T-helper 9 cell (primary cell): ENCODE measurements at places on chromosomes 3 and 15.

- DNase-seq, result no peak
Measured at GRCh38 chr15:83163032-83163431, 44.6 kb downstream of the HDGFL3 start.

- DNase-seq, result peak; percentile 2
Measured at GRCh38 chr3:189270248-189270832, 98.6 kb downstream of the TPRG1 start.

DNA sequence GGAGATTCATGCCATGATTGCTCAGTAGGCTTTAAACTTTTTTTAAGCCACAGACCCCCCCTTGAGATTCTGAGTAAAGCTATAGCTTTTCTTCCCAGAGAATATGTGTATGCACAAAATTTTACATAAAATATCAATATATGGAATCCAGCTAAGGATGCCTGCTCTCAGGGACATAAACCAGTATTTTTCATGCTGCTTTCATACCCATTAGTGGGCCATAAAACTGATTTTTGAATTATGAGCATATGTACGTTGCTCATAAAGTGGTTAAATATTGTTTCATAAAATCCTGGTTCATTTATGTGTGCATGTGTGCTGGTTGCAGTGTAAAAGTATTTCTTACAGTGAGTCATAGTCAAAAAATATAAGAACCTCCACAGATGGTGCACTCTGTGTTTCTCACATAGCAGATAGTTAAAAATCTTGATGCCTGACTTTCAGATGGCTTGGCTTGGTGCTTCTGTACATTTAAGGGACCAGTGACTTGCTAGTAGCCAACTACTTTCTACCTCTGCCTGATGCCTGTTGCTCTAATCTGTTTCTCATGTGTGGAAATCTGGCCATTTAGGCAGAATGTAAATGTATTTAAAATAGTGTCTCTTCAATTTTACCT lies 71.9 kb downstream of the ARHGEF26 start:
- no peak for DNase-seq

GRCh38 chr3:151428386-151428785 lies 32.5 kb downstream of the IGSF10 start:
- no peak for DNase-seq

GRCh38 chr3:53154881-53155285 lies 6.1 kb upstream of the PRKCD start:
- DNase-seq, result no peak

GRCh38 chr3:194386066-194386465 lies 13.0 kb downstream of the GP5 start:
- DNase-seq, result no peak

- DNase-seq, result no peak
Measured at GRCh38 chr15:66039117-66039871, 170.0 kb downstream of the RAB11A start.

- no peak for DNase-seq
Measured at GRCh38 chr15:49044766-49045606, 1.3 kb downstream of the SECISBP2L start.

GRCh38 chr15:35078221-35078915 lies 6.7 kb downstream of the NANOGP8 start:
- DNase-seq, result peak; percentile 5

DNA sequence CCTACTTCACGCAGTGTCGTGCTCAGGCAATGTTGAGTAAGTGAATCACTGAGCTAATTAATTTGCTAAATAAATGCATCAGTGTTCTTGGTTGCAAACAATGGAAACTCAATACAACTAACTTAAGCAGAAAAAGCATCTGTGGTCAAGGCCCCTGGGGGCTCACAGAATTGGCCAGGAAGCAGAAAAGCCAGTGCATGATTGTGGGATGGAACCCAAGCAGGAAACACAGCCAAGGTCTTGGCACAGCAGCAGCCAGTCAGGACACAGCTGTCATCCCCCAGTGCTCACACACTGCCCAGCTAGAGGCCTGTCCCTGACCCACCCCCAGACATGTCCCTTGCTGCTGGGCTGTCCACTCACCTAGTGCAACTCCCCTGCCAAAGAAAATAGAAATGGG lies 85.9 kb downstream of the AQP9 start:
- no peak for DNase-seq

DNA sequence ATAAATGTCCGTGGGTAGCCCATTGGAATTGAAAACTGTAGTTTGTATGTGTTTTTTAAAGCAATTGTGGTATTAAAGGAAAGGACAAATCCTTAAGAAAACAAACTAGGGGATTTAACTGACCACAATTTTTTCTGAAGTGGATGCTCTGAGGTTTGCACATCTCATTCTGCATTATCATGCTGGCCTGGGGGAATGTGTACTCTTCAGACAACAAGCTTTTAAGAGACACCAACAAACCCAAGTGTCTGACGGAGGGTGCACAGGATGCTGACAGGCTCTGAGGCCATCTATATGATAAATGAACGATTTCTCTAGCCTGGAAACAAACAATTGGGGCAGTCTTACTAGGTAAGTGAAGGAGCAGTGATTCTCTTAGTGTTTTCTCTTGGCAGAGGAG lies 9.1 kb downstream of the LINS1 start:
- DNase-seq, result no peak

- no peak for DNase-seq
Measured at GRCh38 chr3:177973241-177973840, 562.9 kb upstream of the KCNMB2 start.

- DNase-seq, result no peak
Measured at GRCh38 chr15:80003171-80003570, 32.2 kb upstream of the BCL2A1 start.

- no peak for DNase-seq
Measured at GRCh38 chr3:133834621-133835417, 29.2 kb downstream of the SRPRB start.

- no peak for DNase-seq
Measured at GRCh38 chr3:65422154-65422553, 616.6 kb downstream of the MAGI1 start.

DNA sequence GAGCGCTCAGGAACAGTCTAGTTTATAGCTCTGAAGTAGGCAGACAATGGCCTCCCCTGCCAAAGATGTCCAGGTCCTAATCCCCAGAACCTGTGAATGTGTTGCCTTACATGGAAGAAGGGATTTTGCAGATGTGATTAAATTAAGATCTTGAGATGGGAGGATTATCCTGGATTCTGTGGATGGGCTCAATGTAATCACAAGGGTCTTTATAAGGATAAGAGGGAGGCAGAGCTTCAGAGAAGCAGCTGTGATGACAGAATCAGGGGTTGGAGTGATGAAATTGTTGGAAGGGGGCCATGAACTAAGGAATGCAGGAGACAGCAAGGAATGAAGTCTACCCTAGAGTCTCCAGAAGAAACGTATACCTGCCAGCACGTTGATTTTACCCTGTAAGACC lies 14.0 kb upstream of the GK5 start:
- DNase-seq, result no peak

GRCh38 chr3:150064971-150065370 lies 94.3 kb upstream of the PFN2 start:
- DNase-seq, result no peak

GRCh38 chr3:10988991-10989484 lies 3.5 kb upstream of the SLC6A1 start:
- no peak for DNase-seq

DNA sequence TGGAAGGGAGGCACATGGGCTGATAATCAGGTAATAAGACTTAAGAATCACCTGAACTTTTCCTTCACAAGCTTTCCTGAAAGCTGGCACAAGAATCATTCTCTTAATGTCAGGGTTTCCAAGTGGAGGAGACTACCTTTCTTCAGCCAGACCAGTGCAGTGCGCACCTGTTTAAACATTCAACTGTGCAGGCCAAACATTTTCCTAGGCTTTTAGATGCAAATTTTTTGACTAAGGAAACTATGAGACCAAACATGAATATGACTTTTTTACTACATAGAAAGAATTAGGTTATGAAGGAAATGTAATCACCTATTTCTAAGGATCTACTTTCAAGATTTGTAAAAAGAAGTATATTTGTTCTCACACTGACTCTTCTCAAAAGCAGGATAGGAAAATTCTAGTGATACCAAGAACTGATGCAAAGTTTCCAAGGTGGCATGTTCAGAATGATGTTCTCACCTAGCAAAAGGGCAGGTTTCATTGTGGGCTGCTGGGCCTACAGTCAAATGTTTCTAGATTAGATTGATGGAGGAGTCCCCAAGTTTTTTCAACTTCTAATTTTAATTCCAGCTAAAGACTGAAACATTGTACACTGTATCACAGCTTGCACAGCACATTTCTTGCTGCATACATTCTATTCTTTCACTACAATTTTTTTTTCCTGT lies 339.1 kb downstream of the TIGIT start:
- no peak for DNase-seq

GRCh38 chr3:112627419-112627818 lies 13.5 kb downstream of the CCDC80 start:
- no peak for DNase-seq

- DNase-seq, result no peak
Measured at GRCh38 chr3:147130461-147130860, 275.9 kb downstream of the ZIC4 start.

- no peak for DNase-seq
Measured at GRCh38 chr3:118406562-118406961, 628.1 kb downstream of the IGSF11 start.

- no peak for DNase-seq
Measured at GRCh38 chr3:88059380-88060170, 520 bp downstream of the ZNF654 start.

- DNase-seq, result no peak
Measured at GRCh38 chr15:58392611-58393161, 39.1 kb upstream of the LIPC start.

- DNase-seq, result no peak
Measured at GRCh38 chr3:129235344-129235917, 14.0 kb upstream of the COPG1 start.

- no peak for DNase-seq
Measured at GRCh38 chr3:47577583-47578118, 1.0 kb downstream of the CSPG5 start.

DNA sequence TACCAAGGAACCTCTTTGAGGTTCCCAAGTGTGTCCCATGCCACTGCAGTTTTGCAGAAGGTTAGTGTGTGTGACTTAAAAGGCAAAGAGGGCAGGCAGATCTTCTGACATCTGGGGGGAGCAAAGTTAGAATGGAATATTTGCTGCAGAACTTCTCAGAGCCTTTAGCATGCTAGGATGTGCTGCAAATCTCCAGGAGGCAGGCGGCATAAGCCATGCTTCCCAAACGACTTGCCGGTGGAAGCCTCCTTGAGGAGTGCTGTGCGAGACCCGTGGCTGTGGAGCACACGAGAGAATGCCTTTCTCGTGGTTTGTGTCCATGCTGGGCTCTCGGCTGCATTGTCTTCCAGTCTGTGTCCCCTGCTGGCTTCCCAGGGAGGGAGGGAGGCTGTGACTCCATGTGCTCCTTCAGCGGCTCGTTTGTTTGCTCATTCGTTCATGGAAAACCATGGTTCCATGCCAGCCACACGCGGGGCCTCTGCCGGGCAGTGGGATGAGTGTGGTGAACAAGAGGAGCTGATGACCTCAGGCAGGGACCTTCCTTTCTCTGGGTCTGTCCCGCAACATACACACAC lies 13.8 kb downstream of the HDAC11 start:
- DNase-seq, result no peak

DNA sequence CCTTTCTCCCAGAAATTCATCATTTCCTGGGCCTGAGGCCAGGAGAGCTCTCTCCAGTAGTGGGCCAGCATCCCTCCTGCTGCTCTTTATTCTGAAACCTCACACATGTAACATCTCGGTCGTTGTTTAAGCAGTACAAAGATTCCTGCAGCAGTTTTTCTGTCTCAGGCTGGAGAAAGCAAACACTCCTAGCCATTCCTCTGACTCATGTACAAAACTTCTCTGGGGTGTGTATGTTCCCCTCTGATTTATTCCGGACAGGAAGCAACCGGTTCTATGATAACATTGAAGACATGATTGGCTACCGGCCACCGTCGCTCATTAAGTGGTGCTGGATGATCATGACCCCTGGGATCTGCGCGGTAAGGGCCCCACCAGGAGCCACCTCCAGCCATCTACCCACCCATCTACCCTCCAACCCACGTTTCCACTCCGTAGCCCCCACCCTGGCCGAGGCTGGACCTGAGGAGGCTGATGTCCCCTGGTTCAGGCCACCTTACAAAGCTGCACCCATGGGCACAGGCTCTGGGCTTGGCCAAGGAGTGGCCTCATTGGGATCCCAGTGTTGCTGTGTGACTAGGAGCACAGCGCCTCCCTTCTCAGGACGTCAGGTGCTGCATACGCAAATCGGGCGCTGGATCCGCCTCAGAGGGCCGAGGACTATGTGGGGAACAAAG lies 58.6 kb upstream of the SLC6A1 start:
- no peak for DNase-seq

DNA sequence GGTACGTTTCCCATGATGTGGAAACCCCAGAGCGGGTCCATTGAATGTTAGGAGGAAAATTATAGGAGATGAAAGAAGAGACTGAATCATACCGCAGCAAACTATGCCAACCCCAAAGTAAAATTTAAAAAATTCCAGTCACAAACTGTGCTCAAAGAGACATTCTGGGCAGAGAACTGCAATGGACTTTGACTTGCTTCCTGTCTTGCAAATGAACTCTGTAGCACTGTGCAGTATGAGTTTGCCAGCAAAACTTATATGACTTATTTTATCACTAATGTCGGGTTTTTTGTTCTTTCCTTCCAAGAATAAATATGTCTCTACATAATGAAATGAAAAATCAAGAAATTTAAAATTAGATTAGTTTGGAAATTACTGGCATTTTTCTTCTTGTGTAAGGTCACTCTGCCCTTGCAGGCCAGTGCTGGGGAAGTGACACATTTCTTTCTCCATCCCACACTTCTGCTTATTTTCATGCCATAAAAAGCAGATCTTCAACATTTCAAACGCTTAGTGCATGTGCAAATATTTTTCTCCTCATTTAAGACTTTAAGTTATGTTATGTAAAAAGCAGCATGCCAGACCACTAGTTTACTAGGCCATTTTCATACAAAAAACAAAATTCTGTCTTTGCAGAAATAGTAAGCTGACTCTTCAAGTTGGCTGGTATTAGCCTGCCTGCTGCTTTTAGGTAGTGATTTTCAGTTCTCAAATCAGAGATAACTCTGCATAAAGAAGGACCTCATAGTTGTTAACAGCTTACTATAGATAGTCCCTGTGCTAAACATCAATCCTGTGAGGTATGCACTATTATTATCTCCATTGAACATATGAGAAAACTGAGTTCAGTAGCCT lies 32.2 kb upstream of the SSR3 start:
- no peak for DNase-seq

- no peak for DNase-seq
Measured at GRCh38 chr3:30754426-30754825, 140.0 kb downstream of the GADL1 start.
